ENCODE measurements at places on chromosomes 4 and X.

DNA sequence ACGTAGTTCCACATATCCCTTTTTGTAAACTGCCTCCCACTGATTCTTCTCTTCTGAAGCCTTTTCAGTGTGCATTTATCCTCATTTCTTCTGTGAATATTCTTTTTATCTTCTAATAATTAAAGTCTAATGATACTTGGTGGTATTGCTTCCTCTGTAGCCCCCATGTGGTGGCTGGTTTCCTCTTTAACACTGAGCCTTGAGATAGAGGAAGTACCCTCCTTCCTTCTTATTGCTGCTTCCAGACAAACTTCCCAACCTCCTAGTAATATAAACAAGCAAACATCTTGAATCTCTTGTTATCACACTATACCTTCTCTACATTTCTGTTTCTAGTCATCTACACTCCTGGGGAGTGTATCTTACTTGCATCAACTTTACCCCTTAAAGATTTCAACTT is 310.5 kb upstream of the GIMD1 start:
- peak; percentile 30 for DNase-seq

DNA sequence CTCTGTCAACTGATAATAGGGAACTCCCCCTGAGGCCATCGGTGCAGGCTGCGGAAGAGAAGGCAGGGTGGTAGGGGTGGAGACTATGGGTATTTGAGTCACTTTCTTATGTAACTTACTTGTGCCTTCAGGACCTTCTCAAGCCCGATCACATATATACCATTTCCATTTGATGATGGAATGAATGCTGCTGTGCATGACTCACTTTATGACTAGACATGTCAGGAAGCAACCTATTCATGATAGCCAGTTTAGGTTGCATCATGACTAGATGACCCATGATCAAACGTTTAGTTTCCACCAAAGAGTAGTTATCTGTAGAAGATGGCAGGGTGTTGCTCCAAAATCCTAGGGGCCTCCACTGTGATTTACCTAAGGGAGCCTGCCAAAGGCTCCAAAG is 435.5 kb downstream of the DTHD1 start:
- no peak for DNase-seq

DNA sequence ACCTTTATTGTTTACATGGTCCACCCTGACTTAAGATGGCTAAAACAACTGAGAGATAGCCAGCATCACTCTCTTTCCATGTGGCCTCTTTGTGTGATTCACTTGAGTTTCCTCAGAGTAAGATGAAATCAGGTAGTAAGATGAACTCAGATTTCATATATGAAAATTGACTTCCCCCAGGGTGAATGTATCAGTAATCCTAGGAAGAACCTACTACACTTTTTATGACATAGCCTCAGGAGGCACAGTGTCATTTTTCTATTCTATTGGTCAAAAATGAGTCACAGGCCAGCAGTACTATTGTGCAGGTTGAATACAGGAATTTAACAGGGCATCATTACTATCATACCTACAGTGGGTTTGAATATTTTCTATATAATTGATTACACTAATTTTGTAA is 14.6 kb upstream of the SULT1E1 start:
- no peak for DNase-seq

DNA sequence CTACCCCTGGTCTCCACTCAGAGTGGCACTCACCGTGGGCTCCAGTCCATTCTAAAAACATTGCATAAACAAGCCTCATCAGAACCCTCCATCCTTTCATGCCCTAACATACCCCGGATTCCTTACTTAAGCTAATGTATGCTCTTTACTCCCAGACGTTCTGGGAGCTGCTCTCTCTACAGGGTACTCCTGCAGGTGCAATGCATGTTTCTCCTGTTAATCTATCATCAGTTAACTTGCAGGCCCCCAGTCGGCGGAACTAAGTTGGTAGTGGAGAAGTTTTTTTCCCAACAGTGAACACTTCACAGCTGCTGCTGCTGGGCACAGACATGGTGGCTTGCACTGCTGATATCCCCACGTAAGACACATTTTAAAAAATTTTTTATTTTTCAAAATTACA is 161.6 kb upstream of the FAT1 start:
- DNase-seq = no peak
